ENCODE measurements at places on chromosomes 2 and 18.

GRCh38 chr18:21289827-21290226, 47.8 kb downstream of the GREB1L start:
- no peak for DNase-seq

DNA sequence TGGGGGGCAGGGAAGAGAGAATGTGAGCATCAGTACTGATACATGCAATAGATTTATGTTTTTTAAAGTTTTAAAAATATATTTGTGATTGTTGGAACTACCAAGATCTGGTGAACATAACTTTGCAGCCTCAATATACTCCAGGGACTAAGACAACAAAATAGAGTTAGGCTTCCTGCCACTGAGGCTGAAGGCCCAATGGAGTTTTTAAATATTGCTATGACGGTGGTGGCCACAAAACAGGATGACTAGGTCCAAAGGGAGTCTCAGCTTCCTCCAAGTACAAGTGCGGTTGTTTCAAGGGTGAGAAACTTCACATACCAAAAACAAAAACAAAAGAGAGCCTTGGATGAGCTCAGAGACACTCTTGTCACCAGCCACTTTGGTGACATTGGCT, 72.9 kb downstream of the CCBE1 start:
- DNase-seq, result no peak

- DNase-seq, result no peak
Observed at GRCh38 chr2:237546040-237546875, 20.1 kb upstream of the PRLH start.

GRCh38 chr2:32656069-32656468, 28.2 kb downstream of the TTC27 start:
- DNase-seq, result no peak

- DNase-seq, result no peak
Observed at GRCh38 chr18:25449046-25449445, 97.1 kb upstream of the ZNF521 start.

DNA sequence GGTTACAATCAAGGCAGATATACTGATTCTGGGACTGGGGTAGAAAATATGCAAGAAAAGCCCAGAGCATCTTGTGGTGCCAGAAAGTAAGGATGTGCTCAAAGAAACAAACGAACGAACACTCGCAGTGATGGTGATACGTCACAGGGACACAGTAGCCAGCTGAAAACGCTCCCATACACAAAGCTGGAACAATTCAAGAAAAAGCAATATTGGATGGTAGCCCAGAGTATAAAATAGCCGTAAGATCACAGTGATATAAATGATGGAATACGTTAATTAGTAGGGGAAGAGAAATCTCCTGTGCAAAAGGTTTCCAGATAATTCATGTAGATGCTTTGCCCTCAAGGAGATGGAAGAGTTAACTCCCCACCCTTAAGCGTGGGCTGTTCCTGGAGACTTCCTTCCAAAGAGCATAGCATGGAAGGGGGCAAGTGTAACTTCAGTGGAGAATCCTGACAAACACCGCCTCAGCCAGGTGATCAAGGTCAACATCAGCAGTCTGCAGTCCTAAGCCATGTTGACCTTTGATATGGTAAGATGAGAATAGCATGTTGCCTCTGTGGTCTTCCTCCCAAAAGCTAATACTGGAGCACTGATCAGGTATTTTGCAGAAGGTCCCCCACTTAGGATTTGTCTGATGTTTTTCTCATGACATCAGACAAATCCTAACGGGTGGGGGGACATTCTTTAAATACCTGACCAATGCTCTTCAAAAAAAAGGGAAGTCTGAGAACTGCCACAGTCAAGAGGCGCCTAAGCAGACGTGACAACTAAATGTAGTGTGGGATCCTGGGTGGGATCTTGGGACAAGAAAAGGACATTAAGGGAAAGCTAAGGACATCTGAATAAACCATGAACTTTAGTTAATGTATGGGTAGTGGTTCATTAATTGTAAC, 99.0 kb downstream of the NCK2 start:
- DNase-seq, result no peak

- no peak for DNase-seq
Observed at GRCh38 chr2:158979772-158980171, 11.3 kb downstream of the TANC1 start.

- DNase-seq, result no peak
Observed at GRCh38 chr18:68041327-68041726, 524.8 kb upstream of the DSEL start.

DNA sequence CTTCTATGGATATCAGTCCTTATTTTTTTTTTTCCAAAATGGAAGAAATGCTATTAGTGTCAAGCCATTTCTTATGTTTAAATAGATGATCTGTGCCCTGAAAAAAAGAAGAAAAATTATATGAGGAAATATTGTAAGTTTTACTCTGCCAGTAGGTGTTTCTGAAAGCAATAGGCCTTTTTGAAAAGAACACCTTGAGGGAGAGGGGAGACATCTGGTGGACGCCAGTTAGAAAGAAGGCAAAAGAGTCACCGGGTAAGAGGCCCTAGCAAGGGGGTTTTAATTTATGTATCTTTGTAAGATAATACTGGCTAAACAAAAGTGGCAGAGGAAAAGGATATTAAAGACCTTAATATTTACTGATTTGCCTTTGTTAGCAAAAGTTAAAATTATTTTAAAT, 56.1 kb downstream of the DYNAP start:
- DNase-seq, result no peak

GRCh38 chr18:74342416-74343043, 26.9 kb downstream of the C18orf63 start:
- no peak for DNase-seq

DNA sequence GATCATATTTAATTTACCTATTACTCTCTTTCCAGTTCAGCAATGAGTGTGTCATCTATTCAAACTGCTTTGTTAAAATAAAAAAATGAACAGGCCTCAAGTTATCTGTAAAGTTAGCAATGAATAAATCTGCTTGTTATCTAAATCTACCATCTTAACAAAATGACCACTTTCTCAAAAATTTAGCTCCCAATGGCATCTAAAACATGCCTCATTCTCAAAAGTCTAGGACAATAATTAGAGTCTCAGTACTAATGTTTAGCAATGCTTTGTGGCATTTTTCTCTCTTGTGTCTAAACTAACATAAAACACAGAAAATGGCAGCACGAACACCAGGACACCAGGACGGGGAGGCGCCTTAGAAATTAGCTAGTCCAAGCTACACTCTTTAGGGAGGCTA, 3.6 kb upstream of the ASAP2 start:
- no peak for DNase-seq

GRCh38 chr18:46013484-46014189, 46.5 kb upstream of the EPG5 start:
- no peak for DNase-seq

GRCh38 chr2:181241797-181242196, 215.4 kb upstream of the ITGA4 start:
- no peak for DNase-seq

DNA sequence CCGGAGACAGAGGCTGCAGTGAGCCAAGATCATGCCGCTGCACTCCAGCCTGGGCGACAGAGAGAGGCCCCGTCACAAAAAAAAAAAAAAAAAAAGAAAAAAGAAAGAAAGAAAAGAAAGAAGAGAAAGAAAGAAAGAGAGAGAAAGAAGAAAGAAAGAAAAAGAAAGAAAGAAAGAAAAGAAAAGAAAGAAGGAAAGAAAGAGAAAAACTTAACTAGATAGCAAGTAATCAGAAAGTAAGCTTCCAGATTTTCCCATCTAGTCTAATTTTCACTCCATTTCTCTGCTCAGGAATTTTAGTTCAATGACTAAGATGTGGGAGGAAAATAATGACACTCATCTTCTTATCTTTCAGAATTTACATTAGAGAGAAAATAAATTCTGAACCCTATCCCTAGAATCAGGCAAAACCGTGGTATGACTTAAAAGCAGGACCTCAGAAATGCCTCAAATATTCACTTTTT, 2.4 kb downstream of the GFPT1 start:
- no peak for DNase-seq

DNA sequence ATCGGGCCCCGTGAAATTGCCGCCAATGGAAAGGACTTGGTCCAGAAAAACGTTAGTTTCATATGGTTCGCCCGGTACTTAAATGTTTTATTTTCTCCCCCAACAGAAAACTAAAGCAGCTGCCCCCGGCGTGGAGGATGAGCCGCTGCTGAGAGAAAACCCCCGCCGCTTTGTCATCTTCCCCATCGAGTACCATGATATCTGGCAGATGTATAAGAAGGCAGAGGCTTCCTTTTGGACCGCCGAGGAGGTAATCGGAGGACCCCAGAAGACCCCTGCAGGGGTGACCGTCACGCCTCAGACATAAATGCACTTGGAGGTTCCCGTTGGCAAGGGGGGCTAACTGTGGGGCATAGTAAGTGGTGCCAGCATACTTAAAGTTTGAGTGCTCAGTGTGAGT, 742 bp downstream of the RRM2 start:
- no peak for DNase-seq

- no peak for DNase-seq
Observed at GRCh38 chr2:39932198-39932597, 153.1 kb upstream of the THUMPD2 start.

GRCh38 chr2:239854596-239854995, 170.5 kb downstream of the NDUFA10 start:
- no peak for DNase-seq

DNA sequence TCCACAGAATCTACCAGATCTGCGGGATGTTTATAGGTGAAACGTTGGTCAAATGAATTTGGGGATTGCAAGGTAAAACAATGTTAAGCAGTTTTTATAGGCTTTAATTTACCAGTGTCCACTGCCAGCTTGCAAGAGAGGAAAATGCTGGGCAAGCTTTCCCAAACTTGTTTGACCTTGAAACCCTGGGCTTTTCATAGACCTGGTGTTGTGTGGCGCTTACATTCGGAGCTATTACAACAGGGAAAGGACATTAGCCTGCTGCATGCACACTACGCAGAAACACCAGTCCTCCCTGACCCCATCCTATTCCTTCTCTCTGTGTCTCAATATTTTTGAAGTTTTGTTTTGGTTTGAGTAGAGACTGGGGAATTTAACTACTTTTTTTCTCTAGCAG, 59.6 kb upstream of the AGPS start:
- no peak for DNase-seq

All from H54 (cell line).